ENCODE measurements at places on chromosomes 3 and 15.

DNA sequence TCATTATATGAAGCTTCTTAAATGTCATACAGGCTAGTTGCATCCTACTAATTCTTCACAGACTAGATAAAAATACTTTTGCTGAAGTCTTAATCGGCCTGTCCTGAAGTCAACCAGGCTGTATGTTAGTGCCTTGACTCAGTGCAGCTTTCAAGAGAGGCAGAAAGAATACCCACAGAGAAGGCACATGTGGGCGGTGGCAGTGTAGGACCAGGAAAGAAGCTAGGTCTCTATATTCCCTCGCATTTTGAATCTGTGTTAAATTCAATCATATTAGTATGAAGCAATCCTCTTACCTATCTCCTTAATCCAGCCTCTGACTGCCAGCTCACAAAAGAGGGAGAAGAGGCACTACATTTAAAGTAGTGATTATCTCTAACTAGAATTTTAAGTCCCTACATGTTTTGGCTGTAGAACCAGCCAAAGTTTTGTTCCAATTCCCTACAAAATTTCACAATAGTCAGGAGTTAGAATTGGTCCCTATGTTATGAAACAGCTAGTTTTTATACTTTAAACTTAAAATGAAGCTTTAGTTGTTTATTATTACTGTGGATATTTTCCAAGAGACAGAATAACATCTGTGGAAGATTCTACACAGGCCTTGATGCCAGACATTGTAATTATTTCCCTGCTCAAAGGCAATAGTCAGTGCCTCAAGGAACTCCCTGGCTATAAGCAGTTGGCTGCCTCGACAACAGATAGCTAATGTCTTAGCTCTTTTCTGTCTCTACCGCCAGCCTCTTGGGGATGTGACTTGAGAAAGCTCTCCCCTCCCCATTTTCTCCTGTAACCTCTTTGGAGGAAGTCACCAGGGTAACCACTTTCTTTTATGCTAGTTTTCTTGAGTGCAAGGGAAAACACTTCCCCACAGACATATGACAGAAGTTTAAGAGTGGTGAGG lies 31.9 kb downstream of the CRTC3 start:
- no peak for DNase-seq

DNA sequence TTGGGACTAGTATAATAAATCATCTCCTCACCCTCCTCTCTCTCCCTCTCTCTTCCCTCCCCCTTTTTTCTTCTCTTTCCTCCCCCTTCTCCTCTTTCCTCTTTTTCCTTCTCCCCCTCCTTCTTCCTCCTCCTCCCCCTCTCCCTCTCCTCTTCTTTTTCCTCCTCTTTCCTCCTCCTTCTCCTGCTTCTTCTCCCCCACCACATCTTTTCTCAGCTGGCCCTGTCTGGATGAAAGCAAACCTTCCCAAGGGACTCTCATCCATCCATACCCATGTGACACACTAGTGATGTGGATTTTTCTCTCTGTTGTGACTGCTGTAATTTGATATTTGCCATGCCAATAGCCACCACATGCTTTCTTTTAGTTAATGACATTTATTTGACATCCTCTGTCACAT lies 127.2 kb downstream of the EBLN2 start:
- DNase-seq: no peak

DNA sequence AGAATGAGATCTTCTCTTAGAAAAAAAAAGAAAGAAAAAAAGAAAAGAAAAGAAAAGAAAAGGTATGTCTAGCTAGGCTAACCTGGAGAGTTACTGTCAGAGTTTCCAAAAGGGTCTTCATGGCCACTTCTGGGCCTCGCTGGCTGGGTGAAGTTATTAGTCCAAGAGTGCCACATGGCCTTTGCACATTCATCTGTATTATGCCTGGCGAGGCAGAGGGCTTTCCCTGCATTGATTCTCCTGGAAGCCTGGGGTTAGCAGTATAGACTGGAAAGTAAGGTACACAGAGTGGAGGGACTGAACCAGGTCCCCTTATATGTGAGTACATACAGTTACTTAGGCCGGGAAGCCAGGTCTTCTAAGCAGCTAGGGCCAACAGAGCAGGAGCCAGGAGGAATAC lies 54.8 kb upstream of the CGNL1 start:
- no peak for DNase-seq

DNA sequence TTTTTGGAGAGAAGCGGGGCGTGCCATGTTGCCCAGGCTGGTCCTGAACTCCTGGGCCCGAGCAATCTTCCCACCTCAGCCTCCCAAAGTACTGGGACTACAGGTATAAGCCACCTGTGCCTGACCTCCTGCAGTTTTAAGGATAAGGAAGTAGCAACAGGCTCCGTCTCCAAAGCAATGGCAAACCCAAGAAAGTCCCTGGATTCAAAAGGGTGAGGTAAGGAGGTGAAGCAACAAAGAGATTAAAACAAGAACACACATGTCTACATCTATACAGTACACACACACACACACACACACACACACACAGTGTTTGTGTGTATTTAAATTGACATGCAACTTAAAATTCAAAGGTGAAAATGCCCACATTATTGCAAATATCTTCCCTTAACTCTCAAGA lies 58.9 kb downstream of the ABCC5 start:
- no peak for DNase-seq

GRCh38 chr3:78112291-78113010 lies 1072.6 kb downstream of the ROBO2 start:
- no peak for DNase-seq

Data from T-helper 2 cell (primary cell).